Suppressor macrophage treated with lipopolysaccharide for 1 hour (primary cell): ENCODE measurements at places on chromosomes 13 and 19.

GRCh38 chr19:9538183-9539058 lies at the start of gene ZNF426:
Gene ZNF426, minus strand, starts transcription at chr19:9538645. Its CDS starts 2,413 bp downstream, at chr19:9536232.
- DNase-seq = peak; percentile 94

- peak; percentile 67 for DNase-seq
These were observed 15.0 kb upstream of the EMC10 start for GRCh38 chr19:50461066-50461875.

DNA sequence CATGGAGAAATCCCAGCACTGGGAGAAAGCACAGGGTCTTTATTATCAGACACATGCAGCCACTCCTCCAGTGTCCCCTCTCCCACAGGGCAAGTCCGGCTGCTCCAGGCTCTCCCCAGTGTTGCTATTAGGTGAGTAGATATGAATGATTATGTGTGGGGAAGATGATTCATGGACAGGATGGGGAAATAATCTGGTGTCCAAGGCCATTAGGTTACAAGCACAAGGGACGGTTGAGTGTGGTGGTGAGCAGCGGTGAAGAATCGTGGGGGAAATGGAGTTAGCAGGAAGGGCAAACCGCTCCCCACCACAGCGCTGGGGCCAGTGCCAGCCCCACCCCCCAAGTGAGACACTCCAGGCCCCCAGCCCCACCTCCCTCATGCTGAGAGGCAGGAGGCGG lies 19.0 kb downstream of the CD177 start:
- no peak for DNase-seq

GRCh38 chr13:112722433-112723263 lies 32.8 kb downstream of the ATP11A start:
- DNase-seq = no peak

GRCh38 chr19:38836159-38836982 lies 4.8 kb upstream of the ECH1 start:
- no peak for DNase-seq

GRCh38 chr13:33033051-33033812 lies 17.0 kb downstream of the KL start:
- peak; percentile 50 for DNase-seq

- no peak for DNase-seq
These were observed 16.3 kb downstream of the MTRF1 start for GRCh38 chr13:41246969-41247680.

GRCh38 chr19:19661141-19661674 lies 2.3 kb downstream of the ATP13A1 start:
- DNase-seq = no peak

GRCh38 chr19:16446724-16447368 lies 24.9 kb downstream of the EPS15L1 start:
- DNase-seq = peak; percentile 78

GRCh38 chr19:5086725-5087439 lies 118.0 kb downstream of the KDM4B start:
- no peak for DNase-seq

DNA sequence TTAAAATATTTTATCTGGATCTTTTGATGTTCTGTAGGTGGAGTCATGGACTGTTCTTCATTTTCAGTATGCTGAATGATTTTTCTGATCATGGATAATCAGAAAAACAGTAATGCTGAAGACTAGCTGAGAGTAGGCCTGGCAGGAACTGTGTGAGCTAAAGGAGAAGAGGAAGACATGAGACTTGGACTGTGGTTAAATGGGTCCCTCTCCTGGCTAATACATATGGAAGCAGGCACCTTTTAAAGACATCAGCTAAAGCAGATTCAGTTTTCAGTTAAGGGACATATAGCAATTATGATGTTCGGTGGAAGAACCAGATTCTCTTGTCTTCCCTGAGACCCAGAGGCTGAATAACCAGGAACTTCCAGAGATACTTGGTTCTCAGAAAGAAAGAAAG lies 169.4 kb downstream of the OLFM4 start:
- no peak for DNase-seq

DNA sequence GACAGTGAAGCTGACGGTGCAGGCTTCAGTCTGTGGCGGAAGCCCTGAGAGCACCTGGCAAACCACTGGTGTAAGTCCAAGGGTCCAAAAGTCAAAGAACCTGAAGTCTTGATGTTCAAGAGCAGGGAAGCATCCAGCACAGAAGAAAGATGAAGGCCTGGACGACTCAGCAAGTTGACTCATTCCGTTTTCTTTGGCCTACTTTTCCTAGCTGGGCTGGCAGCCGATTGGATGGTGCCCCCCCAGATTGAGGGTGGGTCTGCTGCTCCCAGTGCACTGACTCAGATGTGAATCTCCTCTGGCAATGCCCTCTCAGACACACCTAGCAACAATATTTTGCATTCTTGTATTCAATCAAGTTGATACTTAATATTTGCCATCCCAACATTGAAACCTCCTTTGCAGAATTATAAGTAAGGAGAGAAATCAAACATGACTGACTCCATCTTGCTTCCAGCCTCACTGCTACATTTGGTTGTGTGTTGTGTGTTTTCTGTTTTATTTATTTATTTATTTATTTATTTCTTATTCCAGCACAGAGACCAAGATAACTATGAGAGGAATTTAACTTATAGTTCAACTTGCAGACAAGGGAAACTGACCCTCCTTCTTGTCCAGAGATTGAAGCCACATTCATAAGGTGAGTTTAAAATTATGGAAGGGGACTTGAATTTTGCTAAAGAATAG lies 32.8 kb downstream of the IGFL2 start:
- DNase-seq = peak; percentile 53

- no peak for DNase-seq
These were observed 10.7 kb downstream of the PPP1R37 start for GRCh38 chr19:45103508-45104319.

DNA sequence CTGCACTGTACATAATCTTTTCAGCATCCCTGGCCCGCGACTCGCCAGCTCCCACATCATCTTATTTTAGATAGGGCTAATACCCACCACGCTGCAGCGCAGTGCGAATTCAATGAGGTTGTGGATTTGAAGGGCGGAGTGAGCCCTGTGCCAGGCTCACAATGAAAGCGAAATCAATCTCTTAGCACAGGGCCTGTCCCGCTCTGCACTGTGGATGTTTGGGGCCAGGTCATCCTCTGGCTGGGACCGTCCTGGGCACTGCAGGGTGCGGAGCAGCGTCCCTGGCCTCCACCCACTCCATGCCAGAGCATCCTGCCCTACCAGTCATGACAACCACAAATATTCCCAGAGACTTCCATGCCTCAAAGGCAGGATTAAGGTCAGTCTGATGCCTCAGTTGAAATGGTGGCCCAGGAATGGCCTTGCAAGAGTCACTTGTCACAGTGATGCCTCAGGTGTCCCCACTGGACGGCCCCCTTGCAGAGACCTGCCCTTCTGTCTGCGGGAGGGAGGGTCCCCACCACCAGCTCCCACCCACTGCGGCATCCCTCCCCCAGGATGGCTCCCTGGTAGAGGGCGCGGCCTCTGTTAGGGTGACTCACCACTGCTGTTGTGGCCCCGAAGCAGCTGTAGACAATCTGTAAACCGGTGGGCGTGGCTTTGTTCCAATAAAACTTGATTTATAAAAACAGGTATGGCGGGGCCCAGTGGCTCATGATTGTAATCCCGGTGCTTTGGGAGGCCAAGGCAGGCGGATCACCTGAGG lies 5.6 kb downstream of the UHRF1 start:
- peak; percentile 68 for DNase-seq

- DNase-seq = no peak
These were observed 68.0 kb downstream of the CRYL1 start for GRCh38 chr13:20457670-20458069.
